Activated CD4-positive, alpha-beta T cell treated with anti-CD3 and anti-CD28 coated beads for 36 hours (primary cell): ENCODE measurements at places on chromosomes 6 and 20. TPM values are rescaled to one million over a fixed set of nuclear protein-coding genes. Genes with fewer than 3 reads are reported as not detected.
A peak's percentile ranks its signal among the peaks of the same experiment; 100 is the strongest.

SMLR1 gene
- not detected for total RNA-seq

MATN4 gene
- total RNA-seq, result 0.35 TPM

ZNF311 gene
- total RNA-seq, result 0.98 TPM

TFAP2C gene
- total RNA-seq, result not detected

OR12D3 gene
- not detected for total RNA-seq

PTPRT gene
- not detected for total RNA-seq

BPIFB1 gene
- not detected for total RNA-seq

SIRPA gene
- total RNA-seq, result 0.05 TPM

MYLK4 gene
- 0.12 TPM for total RNA-seq

GRCh38 chr6:101226677-101227135 lies 166.8 kb upstream of the GRIK2 start:
- no peaks in the 10 kb centered on the region for H3K27me3 ChIP-seq
- H3K36me3 ChIP-seq, result no peaks in the 10 kb centered on the region
- no peak overlapping the region for H3K4me3 ChIP-seq
- H3K27ac ChIP-seq, result no peak overlapping the region

GRCh38 chr6:6880745-6881437 lies 226.9 kb upstream of the RREB1 start:
- peaks cover 5% of the 10 kb centered on the region for H3K4me1 ChIP-seq
- no peak overlapping the region for H3K27ac ChIP-seq
- H3K4me3 ChIP-seq, result no peak overlapping the region
- no peak for DNase-seq
- H3K27me3 ChIP-seq, result peaks cover 2% of the 10 kb centered on the region

GRCh38 chr20:24153101-24154040 lies 164.8 kb upstream of the GGTLC1 start:
- H3K4me3 ChIP-seq, result no peak overlapping the region
- H3K27me3 ChIP-seq, result peaks cover 1% of the 10 kb centered on the region
- H3K27ac ChIP-seq, result no peak overlapping the region
- H3K36me3 ChIP-seq, result no peaks in the 10 kb centered on the region

- H3K36me3 ChIP-seq, result peaks cover 4% of the 10 kb centered on the region
- no peaks in the 10 kb centered on the region for H3K27me3 ChIP-seq
- no peak overlapping the region for H3K4me3 ChIP-seq
- H3K27ac ChIP-seq, result peak overlapping the region; percentile 8
- peaks cover 32% of the 10 kb centered on the region for H3K4me1 ChIP-seq
These were observed 117.9 kb downstream of the GMDS start for GRCh38 chr6:2127484-2127911.

DNA sequence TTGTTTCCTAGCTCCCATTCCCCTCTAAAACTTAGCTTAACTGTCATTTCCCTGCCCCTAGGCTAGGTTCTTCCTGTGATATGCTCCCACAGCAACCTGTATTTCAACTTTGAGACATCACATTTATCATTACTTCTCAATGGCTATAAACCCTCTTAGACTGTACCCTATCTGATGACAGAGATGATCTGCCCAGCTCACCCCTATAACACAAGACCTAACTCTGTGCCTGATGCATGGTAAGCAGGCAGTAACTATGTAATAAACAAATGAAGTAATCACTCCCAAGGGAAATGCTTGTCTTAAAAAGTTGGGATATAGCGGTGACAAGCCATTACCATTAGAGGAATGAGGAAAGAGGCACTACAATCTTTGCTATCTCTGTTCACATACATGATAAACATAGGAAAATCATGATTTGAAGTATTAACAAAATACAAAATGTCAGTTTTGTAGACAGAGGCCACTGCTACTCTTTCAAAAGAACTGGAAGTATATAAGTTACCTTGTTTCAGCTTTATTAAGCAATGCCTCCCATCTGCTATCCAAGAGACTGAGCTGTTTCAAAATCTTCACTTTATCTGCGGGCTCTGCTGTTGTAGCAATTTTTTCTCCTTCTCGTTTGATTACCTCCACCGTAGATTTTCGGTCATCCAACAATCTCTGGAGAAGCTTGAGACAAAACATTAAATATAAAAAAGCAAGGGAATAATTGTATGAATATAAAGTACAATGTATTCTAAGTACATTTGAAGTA lies 110.7 kb downstream of the DST start:
- no peak overlapping the region for H3K4me3 ChIP-seq
- no peaks in the 10 kb centered on the region for H3K36me3 ChIP-seq
- DNase-seq, result no peak
- no peak overlapping the region for H3K27ac ChIP-seq
- H3K27me3 ChIP-seq, result no peaks in the 10 kb centered on the region

DNA sequence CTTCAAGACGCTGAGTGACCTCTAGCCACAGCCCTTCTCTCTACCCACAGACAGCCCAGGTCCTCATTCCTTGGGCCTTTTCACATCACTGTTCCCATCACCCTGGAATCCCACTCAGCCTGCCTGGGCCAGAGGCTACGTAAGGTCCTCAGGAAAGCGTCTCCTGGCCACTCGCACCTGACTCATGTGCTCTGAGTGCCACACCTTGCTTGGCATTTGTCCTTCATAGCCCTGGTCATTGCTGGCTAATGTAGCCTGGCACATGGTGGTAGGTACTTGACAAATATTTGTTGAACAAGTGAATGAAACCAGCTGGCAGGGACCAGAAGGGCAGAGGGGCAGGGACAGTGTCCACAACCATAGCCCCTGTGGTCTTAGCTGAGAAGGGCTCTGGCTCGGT lies 50.6 kb upstream of the FANCE start:
- peaks cover 15% of the 10 kb centered on the region for H3K4me1 ChIP-seq
- no peaks in the 10 kb centered on the region for H3K27me3 ChIP-seq
- H3K27ac ChIP-seq, result peak overlapping the region; percentile 66
- DNase-seq, result no peak

DNA sequence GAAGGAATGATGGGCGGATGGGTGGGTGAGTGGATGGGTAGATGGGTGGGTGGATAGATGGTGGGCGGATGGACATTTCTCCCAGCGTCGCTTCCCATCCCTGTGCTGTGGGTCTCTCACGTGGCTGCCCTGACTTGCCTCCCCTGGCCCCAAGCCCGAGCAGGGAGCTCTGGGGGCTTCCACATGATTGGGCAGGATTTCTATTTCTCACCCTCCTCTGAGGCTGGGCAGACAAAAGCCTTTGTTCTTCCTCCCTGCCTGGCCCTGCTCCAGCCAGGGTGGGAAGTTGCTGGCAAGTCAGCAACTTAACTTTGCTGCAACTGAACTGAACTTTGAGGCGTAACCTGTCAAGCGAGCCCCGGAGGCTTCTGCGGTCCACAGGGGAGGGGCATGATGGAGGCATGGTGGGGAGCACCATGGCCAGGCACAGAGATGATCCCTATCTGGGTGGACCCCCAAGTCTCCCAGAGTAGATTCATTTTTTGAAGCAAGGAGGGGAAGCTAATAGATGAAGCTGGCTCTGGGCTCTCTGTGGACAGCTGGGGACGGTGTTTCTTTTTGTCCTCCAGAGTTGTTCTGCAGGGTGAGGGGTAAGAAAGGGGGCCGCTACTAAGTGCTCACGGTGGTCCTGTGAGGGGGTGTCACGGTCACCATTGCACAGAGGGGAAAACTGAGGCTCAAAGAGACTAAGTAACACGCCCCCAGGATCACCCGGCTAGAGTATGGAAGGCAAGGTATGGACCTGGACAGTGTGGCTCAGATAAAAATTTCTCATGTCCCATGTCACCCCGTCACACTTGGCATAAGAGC lies 140.1 kb downstream of the CEBPB start:
- no peaks in the 10 kb centered on the region for H3K36me3 ChIP-seq
- no peak overlapping the region for H3K27ac ChIP-seq
- peaks cover 2% of the 10 kb centered on the region for H3K4me1 ChIP-seq
- no peak for DNase-seq
- H3K27me3 ChIP-seq, result peaks cover 3% of the 10 kb centered on the region
- H3K4me3 ChIP-seq, result no peak overlapping the region

DNA sequence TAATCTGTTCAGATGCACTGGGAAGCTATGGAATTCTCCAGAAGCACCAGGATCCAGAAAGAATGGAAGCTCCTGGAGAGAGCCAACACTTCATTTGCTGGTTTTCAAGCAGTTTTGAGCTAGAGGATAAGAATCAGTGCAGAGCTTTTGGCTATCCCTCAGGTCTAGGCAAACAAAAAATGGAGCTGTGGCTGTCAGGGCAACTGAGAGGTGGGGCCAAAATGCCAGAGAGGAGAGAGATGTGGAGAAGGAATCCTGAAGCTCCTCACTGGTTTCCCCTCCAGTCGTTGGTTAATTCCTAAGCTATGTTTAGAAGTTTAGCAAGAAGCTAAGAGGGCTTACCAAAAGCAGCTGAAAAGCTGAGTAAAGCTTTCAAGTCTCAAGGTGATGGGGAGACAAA lies 294.2 kb upstream of the JARID2 start:
- H3K36me3 ChIP-seq, result no peaks in the 10 kb centered on the region
- H3K27me3 ChIP-seq, result no peaks in the 10 kb centered on the region
- H3K27ac ChIP-seq, result no peak overlapping the region
- DNase-seq, result no peak

- H3K4me1 ChIP-seq, result peaks cover 4% of the 10 kb centered on the region
- H3K36me3 ChIP-seq, result peaks cover 60% of the 10 kb centered on the region
- H3K27me3 ChIP-seq, result no peaks in the 10 kb centered on the region
- H3K27ac ChIP-seq, result no peak overlapping the region
These were observed 36.4 kb upstream of the SLC22A1 start for GRCh38 chr6:160085226-160085625.

DNA sequence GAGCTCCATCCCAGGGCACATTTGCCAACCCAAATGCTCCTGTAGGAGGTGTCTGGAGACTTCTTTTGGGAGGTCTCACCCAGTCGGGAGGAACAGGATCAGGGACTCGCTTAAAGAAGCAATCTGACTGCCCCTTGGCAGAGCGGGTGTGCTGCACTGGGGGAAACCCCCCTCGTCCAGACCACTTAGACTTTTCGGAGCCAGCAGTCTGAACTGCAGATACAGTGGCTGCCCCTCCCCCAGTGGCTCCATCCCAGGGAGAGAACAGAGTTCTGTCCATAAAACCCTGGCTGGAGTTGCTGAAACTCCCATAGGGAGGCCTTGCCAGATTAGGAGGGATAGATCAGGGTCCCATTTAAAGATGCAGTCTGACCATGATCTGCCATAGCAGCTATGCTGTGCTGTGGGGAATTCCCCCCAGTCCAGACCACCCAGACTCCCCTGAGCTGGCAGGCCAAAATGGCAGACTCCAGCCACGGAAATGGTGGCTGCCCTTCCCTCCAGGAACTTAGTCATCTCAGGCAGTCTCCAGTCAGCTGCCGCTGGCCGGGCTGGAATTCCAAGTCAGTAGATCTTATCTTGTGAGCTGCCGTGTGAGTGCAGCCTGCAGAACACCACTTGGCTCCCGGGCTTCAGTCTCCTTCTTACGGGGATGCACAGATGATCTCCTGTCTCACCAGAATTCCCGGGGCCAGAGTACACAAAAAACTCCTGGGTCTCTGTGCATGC lies 278.1 kb upstream of the SASH1 start:
- no peak for DNase-seq
- H3K4me1 ChIP-seq, result no peaks in the 10 kb centered on the region
- H3K27ac ChIP-seq, result no peak overlapping the region
- H3K4me3 ChIP-seq, result no peak overlapping the region
- peaks cover 6% of the 10 kb centered on the region for H3K27me3 ChIP-seq

DNA sequence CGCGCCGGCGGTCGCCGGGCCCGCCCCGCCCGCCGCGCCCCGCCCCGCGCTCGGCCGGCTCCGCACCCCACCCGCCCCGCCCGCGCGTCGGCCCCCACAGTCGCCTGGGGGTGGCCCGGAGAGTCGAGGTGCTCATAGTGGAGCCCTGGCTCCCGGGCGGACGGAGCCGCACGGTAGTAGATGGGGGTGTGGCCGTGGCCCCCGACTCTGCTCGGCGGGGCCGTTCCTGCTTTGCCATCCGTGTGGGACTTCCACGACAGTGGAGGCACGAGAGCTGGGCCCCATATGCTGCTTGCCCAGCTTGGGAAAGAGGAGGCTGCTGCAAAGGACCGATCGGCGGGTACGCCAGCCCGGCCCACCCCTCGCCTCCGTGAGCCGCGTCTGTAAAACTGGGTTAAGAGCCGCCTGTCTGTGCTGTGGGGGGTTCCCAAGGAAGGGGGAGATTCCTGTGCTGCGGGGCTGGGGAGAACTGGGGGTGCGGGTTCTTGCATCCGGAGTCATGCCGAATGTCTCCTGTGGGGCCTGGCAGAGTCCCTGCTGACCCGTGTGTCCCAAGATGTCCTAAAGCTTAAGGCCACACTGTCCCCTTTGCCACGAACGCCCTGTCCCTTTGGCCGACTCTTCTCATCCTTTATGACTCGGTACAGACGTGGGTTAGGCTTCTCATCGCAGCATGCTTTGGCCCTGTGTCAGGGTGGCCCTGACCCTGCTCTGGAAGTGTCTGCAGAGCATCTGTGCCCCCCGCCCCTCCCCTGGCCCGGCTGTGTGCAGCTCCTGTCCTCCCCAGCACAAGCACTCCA lies at the start of gene OPRL1:
Gene OPRL1, plus strand, starts transcription at position 70 of the 800 bp plus-strand sequence. CDS start 12,639 bp downstream, outside the sequence.
- H3K36me3 ChIP-seq, result peaks cover 2% of the 10 kb centered on the region
- H3K27me3 ChIP-seq, result peaks cover 4% of the 10 kb centered on the region
- peaks cover 29% of the 10 kb centered on the region for H3K4me1 ChIP-seq
- peak; percentile 59 for DNase-seq
- H3K27ac ChIP-seq, result peak within 1 kb of the TSS; percentile 88
- H3K4me3 ChIP-seq, result peak within 1 kb of the TSS; percentile 90

DNA sequence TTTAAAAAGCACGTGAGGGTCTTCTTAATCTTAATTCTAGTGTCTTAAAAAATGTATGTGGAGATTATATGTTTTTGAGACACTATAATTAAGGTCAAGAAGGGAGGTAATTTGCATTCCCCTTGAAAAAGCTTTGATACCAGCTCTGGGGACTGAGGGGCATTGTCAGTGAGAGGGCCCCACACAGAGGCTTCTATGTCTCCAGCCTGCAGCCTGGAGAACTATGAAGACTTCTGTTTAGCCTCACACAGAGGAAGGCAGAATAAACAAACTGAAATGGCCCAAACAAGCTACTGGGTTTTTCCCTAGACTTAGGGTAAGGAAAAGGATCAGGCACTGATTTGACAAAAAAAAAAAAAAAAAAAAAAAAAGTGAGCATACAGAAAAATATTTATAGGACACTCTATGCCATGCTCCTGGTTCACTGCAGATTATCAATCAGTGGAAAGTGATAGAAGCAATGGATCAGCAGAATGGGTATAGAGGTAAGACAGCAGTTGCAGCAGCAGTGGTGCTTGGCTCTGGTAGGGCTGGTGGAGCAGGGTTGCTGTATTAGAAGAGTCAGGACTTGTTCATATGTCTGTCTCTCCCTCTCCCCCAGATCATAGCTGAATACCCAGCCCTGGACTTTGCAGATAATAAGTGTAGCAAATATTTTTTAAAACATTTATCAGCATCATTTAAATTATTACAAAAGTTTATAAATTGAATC lies 85.4 kb downstream of the KLHL32 start:
- H3K27me3 ChIP-seq, result no peaks in the 10 kb centered on the region
- no peak overlapping the region for H3K27ac ChIP-seq
- H3K36me3 ChIP-seq, result peaks cover under 1% of the 10 kb centered on the region
- no peaks in the 10 kb centered on the region for H3K4me1 ChIP-seq
- DNase-seq, result no peak

GRCh38 chr20:33400812-33401183 lies 521 bp downstream of the CDK5RAP1 start:
- DNase-seq, result no peak
- peaks cover 7% of the 10 kb centered on the region for H3K36me3 ChIP-seq
- no peaks in the 10 kb centered on the region for H3K27me3 ChIP-seq
- H3K4me1 ChIP-seq, result peaks cover 46% of the 10 kb centered on the region

GRCh38 chr6:64254558-64254957 lies 619.0 kb downstream of the PHF3 start:
- H3K27me3 ChIP-seq, result no peaks in the 10 kb centered on the region
- no peaks in the 10 kb centered on the region for H3K36me3 ChIP-seq
- no peak overlapping the region for H3K4me3 ChIP-seq
